ENCODE measurements at places on chromosomes 11 and 22.

- DNase-seq = no peak
Measured at GRCh38 chr11:102874852-102875251, at the start of gene MMP12. TSS of gene MMP12 (minus strand) at chr11:102874982. CDS start at chr11:102874937, 45 bp downstream.

DNA sequence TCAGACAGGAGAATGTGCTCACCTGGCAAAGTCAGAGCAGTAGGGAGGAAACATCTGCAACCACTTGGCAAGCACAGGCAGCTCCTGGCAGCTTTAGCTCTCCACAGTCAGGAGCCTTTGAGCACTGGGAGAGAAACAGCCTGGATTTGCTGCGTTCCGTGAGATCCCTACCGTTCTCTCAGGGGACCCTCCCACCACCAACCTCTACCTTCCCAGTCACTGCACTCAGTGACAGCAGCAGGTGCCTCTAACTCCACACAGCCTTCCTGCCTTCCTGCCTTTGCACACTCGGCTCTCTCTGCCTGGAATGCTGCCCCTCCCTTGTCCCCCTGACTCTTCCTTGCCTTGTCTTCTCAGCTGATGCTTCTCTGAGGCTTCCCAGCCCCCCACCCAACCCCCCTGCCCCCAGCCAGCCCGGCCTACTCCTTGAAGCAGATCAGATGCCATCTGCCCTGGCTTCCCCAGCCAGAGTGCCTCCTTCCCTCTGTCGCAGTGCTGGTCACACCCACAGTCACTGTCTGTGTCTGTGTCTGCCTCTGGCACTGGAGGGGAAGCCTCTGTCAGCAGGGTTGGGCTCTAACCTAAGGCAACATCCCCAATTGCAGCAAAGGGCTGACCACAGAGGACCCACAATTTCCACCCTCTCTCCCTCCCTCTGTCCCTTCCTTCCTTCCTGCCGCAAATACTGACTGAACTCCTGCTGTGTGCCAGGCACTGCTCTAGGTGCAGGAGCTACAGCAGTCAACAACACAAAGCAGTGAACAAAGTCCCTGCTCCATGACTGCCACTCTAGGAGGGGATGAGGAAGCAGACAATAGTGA is 14.9 kb upstream of the TSKU start:
- DNase-seq = peak; percentile 60

GRCh38 chr11:111549869-111550203 is 9.3 kb downstream of the LAYN start:
- DNase-seq = no peak

GRCh38 chr11:35458846-35459245 is 39.5 kb upstream of the SLC1A2 start:
- no peak for DNase-seq

- DNase-seq = no peak
Measured at GRCh38 chr22:17990147-17990546, 34.2 kb downstream of the MICAL3 start.

GRCh38 chr11:75477614-75477935 is 44.6 kb upstream of the KLHL35 start:
- DNase-seq = no peak

DNA sequence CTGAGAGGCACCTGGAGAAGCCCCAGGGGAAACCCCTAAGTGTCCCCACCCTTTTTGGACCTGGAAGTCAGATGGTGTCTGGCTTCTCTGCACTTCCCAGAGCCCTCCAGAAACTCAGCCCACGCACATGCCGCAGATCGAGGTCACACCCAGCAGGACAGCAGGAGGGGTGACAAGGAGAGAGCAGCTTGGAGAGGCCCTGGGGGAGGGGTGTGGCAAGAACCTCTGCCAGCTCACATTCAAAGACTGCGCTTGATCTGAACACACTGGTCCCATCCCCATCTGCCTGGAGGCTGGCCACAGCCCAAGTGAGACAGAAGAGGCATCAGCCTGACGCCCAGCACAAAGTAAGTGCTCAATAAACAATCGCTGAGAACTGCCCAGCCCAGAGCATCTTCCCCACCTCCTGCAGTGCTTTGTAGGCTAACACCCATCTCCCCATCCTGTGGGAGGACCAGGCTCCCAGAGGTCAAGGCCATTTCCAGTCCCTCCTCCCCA is 21.4 kb downstream of the TMPRSS6 start:
- DNase-seq = peak; percentile 72

- DNase-seq = peak; percentile 77
Measured at GRCh38 chr11:35142481-35143075, 3.6 kb downstream of the CD44 start.

DNA sequence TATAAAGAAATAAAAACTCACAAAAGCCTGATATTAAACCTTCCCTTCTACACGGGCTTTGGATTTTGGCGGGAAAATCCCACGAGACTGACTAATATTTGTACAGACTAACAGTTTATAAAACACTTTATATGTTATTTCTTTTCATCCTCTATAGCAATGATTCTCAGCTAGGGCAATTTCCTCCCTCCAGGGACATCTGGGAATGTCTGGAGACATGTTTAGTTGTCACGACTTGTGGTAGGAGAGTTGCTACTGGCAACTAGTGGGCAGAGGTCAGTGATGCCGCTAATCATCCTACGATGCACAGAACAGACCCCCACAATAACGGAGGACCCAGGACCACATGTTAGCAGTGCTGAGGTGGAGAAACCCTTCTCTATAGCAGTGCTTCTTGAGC is 304.8 kb upstream of the PITPNB start:
- no peak for DNase-seq

DNA sequence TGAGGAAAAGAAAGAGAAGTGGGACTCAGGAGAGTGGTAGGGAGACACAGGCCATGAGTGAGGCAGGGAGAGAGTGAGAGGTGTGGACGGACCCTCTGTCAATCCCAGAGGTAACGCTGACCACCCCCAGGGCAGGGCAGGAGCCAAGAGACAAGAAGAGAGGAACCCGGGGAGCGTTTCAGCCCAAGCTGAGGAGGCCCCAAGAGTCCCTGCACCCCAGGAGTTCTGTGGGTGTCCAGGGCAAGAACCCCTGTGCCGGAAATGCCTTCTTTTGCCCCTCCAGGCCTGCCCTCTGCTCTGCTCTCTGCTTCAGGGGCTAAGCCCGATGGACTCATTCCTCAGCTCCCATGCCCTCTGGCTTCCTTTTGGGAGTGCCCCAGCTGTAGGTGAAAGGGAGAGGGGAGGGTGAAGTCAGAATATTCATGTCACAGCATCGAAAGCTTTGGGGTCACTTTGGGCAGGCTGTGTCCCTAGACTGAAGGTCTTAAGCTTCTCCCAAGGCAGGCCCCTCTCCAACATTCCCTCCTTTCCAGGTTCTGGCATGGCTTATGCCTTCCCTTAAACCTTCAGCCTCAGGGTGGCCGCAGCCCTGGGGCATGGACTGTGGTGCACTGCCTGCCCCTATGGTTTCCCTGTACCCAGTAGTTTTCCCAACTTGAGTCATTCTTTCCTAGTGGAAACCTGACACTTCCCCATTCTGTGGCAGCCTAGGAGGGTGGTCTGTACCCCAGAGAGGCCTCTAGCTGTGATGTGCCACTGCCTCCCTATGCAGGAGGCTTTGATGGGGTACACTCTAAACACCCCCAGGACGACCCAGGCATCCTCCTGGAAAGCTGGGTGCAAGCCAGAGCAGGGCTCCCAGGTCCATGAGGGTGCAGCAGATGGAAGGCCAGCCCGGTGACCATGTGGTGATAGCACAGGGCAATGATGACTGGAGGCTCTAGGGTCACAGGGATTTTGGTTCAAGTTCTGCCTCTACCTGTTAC is 27.1 kb downstream of the MYEOV start:
- no peak for DNase-seq

- no peak for DNase-seq
Measured at GRCh38 chr11:123235656-123236261, 40.7 kb upstream of the CLMP start.

DNA sequence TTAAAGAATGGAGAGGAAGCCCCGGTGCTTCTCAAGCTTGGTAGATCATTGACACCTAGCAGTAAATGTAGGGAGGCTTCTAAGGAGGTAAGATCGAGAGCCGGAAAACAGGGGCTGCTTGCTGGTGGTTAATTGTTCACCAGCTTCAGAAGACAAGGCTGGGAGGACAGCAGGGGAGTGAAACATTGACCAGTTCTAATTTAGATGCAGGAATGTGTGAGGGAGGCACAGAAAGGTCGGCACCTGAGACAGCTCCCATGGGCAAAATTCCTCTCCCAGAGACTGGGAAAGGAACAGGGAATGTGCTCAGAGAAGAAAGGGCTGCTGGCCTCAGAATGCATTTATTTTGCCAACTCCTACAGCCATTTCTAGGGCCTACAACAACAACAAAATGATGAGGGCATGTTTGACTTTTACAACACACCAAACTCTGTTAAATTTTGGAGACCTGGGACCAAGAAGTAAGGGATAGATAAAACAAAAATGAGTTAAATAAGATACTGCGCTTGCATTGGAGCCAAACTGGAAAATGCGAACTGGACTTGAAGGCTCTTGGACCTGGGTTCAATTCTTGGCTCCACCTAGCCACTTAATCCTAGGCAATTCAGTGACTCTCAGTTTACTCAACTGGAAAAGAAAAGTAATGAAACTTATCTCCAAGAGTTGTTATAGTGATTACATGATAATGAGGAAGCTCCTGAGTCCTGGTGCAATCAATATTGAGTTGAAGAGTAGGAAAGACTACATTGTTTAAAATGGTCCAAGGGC is 31.0 kb downstream of the FZD4 start:
- no peak for DNase-seq

DNA sequence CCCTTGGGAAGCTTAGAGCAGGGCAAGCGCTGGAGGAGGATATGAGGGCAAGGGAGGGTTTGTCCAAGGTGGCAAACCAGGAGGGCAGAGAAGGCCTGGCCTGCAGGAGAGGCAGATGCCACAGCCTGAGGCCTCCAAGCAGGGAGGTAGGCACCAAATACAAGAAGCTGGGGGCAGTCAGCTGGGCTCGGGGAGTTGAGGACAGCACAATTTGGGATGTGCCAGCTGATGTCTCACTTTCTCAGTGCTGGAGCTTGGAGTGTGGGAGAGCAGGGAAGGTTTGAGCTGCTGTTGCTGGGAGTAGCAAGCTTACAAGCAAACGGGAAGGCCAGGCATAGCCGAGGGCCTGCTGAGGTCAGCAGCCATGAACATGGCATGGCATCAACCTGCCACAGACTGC is 4.0 kb downstream of the ZDHHC24 start:
- no peak for DNase-seq

DNA sequence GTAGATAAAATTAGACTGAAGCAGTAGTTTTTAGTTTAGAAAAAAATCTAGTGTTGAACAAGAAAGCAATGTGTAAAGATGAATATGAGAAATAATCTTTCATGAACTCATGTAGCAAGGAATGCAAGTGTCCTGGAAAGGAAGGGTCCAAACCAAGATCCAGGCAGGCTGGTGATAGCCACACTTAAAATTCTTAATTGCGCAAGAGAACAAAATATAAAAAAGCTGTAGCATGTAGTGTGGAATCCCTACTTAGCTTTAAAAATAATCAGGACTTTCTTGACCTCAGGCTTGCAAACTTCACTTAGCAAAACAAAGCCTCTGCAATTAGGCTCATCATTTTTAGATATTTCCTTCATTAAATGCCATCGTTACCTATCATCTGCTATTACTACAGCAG is 2186.1 kb upstream of the RAG2 start:
- DNase-seq = no peak

DNA sequence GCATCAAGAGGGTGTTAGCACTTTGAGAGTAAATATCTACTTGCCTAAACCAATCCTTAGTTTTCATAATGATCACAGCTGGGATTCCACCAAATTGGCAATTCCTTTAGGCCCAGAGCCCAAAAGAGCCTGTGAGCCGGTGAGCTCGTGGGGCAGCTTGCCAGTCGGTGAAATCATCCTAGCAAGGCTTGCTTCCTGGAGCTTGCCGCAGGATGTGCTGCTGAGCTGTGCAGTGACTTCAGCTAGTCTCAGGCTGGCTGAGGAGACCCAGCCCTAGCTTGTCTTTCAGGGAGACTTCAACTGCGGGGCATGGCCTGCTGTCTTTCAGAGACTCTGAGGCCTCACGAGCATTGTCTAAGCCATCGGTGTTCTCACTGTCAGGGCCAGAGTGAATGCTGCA is 73.6 kb upstream of the SUSD2 start:
- DNase-seq = peak; percentile 53

DNA sequence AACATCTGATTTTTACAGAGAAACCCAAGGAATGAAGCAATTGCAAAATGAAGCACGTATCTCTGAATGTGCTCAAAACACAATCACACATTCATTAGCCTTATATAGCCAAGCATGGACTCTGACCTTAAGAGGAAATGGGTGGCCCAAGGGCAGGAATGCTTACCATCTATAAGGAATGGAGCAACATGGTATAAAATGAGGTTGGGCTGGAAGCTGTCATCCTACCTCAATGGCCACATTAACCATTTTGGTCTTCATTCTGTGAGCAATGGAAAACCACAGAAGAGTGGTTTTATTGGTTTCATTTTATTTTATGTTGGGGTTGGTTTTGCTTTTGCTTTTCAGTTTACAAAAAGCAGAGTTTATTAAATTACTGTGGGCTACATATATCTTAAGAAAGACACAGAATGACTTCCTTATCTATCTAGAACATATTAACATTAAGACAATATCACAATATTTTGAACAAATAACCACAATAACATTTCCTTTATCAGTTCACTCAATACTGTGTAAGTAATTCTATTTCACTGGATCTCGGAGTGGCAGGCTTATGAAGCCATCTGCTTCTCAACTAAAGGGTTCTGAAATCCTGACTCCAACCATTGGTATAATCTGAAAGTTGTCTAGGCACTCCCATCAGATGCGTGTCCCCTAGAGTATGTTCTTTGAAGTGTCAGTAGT is 10.8 kb upstream of the MS4A13 start:
- DNase-seq = no peak

- DNase-seq = no peak
Measured at GRCh38 chr11:114989536-114989935, 311.2 kb downstream of the NXPE2 start.

- DNase-seq = peak; percentile 6
Measured at GRCh38 chr11:131408025-131408640, 37.7 kb downstream of the NTM start.

DNA sequence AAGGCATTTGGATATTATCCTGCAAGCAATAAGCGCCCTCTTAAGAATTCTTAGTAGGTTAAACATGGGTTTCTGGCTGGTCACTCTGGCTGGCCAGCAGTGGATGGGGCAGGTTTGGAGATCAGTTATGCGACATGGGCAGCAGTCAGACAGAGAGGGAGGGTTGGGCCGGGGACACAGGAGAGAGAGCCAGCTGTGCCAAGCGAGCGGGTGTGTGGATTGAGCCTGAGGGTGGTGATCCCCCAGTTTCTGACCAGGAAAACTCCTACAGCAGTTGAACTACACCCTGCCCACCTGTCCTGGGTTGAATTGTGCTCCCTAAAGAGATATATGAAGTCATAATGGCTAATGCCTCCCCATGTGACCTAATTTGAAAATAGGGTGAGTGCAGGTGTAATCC is 671.2 kb downstream of the TBC1D22A start:
- no peak for DNase-seq

GRCh38 chr22:30078320-30079311 is 1.6 kb upstream of the HORMAD2 start:
- DNase-seq = peak; percentile 38

DNA sequence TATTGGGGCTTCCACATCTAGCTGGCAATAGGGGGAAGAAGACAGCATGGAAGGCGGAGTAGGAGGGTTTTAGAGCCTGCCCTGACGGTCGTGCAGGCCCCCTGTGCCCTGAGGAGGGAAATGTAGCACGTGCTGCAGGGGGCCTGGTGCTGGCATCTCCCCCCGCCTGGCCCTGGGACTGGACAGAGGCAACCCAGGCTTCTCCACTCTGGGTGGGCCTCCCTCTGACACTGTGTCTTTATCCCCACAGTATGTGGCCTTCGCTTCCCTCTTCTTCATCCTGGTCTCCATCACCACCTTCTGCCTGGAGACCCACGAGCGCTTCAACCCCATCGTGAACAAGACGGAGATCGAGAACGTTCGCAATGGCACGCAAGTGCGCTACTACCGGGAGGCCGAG is 36.8 kb downstream of the KCNC1 start:
- no peak for DNase-seq

Data from mammary epithelial cell (primary cell).